ENCODE measurements at places on chromosomes 13 and 19.

DNA sequence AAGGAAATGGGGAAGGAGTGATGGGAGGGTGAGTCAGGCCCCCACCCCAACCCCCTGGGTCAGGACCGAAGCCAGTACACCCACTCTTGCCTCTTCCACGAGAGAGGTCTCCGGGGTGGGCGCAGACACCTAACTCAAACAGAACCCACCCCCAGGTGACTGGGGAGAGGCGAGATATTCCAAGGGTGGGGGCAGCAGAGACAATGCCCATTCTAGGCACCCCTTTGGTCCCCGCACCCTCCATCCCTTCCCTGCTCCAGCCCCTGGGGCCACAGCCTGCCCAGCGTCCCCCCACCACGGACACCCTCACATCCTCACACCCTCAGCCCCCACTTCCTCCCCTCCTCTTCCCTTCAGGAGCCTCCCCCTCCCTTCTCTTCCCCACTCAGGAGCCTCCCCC lies 682 bp downstream of the ZSCAN18 start:
- no peak for DNase-seq

DNA sequence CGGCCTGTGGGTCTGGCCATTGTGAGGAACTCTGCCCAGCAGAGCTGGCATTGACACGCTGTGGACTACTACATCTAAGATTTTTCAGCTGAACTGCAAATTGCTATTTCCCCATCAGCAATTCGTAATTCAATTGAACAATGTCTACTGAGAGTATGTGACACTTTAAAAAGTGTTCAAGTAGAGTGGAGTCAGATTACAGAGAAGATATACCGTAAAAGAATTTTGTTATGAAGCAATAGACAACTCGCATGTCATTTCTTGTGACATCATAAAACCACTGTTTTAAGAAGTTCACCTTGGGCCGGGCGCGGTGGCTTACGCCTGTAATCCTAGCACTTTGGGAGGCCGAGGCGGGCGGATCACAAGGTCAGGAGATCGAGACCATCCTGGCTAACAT lies 32.5 kb upstream of the C1QTNF9 start:
- no peak for DNase-seq

GRCh38 chr13:107801621-107802020 lies 413.7 kb downstream of the LIG4 start:
- DNase-seq = no peak

DNA sequence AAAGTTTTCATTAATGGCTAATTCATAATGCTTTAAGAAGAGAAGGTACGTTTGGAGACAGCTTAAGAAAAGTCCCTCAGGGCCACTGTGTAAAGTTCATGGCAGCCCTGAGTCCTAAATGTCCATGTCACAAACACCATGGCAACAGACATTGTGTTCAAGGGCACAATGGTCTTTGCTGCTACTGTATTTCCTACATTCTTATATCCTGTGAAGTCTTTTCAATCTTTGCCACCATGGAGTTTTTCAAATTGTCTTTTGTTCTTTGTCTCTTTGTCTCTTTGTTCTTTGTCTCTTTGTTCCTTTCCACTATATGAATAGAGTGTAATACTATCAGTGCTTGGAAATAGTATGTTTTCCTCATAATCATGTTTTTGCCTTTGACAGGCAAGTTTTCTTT lies 178.8 kb downstream of the VWA8 start:
- no peak for DNase-seq

GRCh38 chr13:75202981-75203380 lies 279.0 kb downstream of the TBC1D4 start:
- DNase-seq = no peak

GRCh38 chr13:42864952-42865767 lies 83.8 kb downstream of the FAM216B start:
- no peak for DNase-seq

GRCh38 chr19:28502879-28503734 lies 709.8 kb downstream of the UQCRFS1 start:
- no peak for DNase-seq

DNA sequence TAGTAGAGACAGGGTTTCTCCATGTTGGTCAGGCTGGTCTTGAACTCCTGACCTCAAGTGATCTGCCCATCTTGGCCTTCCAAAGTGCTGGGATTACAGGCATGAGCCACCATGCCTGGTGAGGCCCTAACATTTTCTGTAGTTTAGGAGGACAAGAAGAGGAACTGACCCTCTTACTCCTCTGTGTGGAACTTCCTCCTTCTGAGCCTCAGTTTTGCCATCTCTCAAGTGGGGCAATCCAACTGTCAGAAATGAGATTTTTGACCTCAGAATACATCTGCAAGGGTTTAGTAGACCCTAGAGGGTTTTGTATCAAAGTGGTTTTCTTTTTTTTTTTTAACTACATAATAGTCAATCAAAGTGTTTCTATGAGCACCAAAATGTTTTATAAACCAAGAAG lies 2.4 kb downstream of the DKKL1 start:
- DNase-seq = no peak

- DNase-seq = peak; percentile 64
These were observed 31.1 kb downstream of the RB1 start for GRCh38 chr13:48334534-48335127.

- DNase-seq = peak; percentile 97
These were observed 216.5 kb downstream of the EFNB2 start for GRCh38 chr13:106318941-106319411.

DNA sequence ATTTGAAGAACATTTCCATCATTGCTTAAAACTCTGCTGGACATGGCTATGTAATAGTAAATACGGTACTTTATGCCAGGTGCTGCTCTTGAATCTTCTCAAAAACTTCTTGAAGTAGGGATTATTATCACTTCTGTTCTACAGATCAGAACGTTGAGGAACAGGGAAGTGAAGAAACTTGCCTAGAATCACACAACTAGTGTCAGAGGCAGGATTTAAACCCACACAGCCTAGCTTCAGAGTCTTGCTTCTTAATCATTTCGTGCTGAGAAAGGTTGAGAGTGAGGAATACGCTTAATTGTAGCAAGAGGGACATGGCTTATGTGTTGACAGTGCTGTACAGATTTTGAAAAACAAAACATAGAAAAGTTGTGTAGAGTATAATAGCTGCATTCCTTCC lies 13.5 kb downstream of the TM9SF2 start:
- no peak for DNase-seq

DNA sequence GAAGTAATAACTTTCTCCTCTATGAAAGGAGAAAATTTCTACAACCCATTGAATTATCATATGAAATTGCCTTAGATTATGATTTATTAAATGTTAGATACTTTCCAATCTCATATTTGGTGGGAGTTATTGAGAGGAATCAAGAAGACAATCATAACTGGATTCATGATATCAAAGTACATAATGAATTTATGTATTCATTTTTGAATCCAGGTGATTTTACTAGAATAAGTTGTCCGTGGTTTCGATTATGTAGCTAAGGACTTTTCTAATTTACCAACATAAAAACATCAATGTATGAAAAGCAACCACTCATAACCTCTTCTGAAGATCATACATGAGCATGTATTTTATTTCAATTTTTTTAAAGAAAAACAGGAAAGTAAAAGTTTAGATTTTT lies 1225.0 kb upstream of the MIR17HG start:
- DNase-seq = no peak

- DNase-seq = no peak
These were observed 29.5 kb downstream of the TMEM255B start for GRCh38 chr13:113788413-113789135.

GRCh38 chr13:39468306-39468705 lies 134.7 kb downstream of the LHFPL6 start:
- DNase-seq = no peak

DNA sequence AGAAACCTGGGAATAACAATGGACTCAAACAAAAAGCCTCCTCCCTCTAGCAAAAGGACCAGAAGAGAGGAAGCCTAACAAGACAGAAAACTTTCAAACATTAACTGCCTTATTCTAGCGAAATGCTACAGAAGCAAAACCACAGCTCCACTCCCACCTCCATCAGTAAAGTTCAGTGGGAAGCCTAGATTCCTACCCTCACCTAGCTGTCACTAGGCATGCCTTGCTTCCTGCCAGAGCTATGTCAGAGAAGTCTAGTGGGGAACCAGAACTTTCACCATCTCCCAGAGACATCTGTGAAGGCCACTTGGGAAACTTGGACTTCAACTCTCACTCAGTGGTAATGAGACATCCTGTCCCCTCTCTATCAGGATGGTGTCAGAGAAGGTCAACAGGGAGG lies 37.1 kb downstream of the DPY19L3 start:
- DNase-seq = no peak

- DNase-seq = peak; percentile 54
These were observed 174.3 kb downstream of the PTPRS start for GRCh38 chr19:5166262-5166661.

GRCh38 chr19:55087542-55087901 lies 11.9 kb downstream of the EPS8L1 start:
- DNase-seq = peak; percentile 26

GRCh38 chr13:110294622-110295021 lies 12.3 kb downstream of the COL4A1 start:
- DNase-seq = no peak
